Brain (organoid and tissue), 16 donors: ENCODE measurements at places on chromosomes 12 and 14. TPM values are rescaled to one million over a fixed set of nuclear protein-coding genes. Genes with fewer than 3 reads are reported as not detected.

DDN gene
- 41.5 TPM for polyA plus RNA-seq

TMEM52B gene
- 0.20 TPM for polyA plus RNA-seq

PDE6H gene
- polyA plus RNA-seq, result not detected

ANO2 gene
- 1.1 TPM for polyA plus RNA-seq

APOF gene
- polyA plus RNA-seq, result not detected

TGFB3 gene
- 14.3 TPM for polyA plus RNA-seq

ZNF891 gene
- polyA plus RNA-seq, result 0.36 TPM

CLSTN3 gene
- 74.8 TPM for polyA plus RNA-seq

CLEC4C gene
- polyA plus RNA-seq, result not detected

EEA1 gene
- 0.83 TPM for polyA plus RNA-seq

KRT82 gene
- not detected for polyA plus RNA-seq

GDF11 gene
- 26.9 TPM for polyA plus RNA-seq

TAS2R7 gene
- polyA plus RNA-seq, result not detected

PPP1R12A gene
- polyA plus RNA-seq, result 10.8 TPM

COL2A1 gene
- polyA plus RNA-seq, result 1.7 TPM

CCDC38 gene
- polyA plus RNA-seq, result not detected
